Germinal center (tissue), 1 donor: ENCODE measurements at places on chromosomes 7 and 10.

- no peak for DNase-seq
Observed at GRCh38 chr10:24494236-24494635, 229.5 kb downstream of the ARHGAP21 start.

GRCh38 chr7:398888-399287, 108.9 kb downstream of the FOXL3 start:
- no peak for DNase-seq

- DNase-seq: no peak
Observed at GRCh38 chr7:45697576-45698136, 123.5 kb downstream of the ADCY1 start.

DNA sequence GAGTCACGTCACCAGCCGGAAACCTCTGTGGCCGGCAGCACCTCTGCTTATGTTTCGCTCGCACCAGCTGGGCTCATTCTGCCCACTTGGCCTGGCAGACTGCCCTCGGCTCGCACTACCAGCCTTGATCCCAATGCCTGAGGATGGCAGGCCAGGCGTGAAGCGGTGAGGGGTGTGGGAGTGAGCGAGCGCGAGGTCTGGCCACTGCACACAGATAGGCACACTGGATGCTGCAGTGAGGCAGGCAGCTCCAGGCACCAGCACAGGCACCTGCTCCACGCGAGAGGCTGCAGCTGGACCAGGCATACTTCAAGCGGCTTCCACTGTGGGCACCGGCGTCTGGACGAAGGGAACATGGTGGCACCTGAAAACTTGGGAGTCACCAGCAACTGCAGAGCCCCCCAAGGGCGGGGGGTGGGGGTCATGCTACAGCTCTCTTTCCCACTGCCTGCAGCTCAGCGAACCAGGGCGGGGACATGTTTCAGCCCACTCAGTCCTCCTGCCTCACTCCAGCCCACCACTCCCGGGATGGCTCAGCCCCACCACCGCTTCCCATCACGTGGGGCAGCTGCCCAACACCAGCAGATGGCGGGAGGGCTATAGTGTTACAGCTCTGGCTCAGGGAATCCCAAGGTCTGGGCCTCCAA, 5.4 kb upstream of the DMTF1 start:
- DNase-seq: no peak

- DNase-seq: no peak
Observed at GRCh38 chr10:4316161-4316810, 509.7 kb upstream of the AKR1E2 start.

DNA sequence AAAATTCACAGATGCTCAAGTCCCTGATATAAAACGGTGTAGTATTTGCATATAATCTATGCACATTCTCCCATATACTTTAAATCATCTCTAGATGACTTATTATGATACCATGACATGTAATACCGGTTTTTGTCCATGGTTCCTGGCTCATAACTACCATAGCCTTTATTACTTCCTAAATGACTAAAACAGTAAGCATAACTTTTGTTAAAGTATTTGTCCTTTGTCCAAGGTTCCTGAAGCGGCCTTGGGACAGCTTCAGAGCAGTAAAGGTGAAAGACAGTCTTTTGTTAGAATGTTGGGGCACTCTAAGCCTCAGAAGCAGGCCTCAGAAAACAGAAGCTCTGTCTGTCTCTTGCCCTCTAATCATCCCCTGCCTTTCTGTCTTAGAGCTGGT, 4.0 kb downstream of the CRCP start:
- DNase-seq: no peak

- DNase-seq: no peak
Observed at GRCh38 chr7:139784648-139785047, 6.8 kb upstream of the HIPK2 start.

DNA sequence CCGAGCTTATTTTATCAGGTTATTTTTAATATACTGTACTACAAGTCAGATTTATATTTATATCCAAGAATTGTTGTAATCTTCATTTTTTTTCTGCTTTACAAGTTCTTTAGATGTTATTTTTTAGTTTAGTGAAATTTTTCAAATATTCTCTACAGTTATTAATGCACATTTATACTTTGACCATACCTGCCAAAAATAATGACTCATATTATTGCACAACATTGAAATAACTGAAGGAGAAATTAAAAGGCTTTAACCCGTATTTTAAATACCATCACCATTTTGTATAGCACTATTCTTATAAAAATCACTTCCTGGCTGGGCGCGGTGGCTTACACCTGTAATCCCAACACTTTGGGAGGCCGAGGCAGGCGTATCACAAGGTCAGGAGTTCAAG, 278.5 kb downstream of the BICC1 start:
- no peak for DNase-seq

GRCh38 chr7:113289140-113289740, 170.9 kb upstream of the SMIM30 start:
- DNase-seq: no peak

- no peak for DNase-seq
Observed at GRCh38 chr7:44415047-44415446, 75.4 kb downstream of the NUDCD3 start.

DNA sequence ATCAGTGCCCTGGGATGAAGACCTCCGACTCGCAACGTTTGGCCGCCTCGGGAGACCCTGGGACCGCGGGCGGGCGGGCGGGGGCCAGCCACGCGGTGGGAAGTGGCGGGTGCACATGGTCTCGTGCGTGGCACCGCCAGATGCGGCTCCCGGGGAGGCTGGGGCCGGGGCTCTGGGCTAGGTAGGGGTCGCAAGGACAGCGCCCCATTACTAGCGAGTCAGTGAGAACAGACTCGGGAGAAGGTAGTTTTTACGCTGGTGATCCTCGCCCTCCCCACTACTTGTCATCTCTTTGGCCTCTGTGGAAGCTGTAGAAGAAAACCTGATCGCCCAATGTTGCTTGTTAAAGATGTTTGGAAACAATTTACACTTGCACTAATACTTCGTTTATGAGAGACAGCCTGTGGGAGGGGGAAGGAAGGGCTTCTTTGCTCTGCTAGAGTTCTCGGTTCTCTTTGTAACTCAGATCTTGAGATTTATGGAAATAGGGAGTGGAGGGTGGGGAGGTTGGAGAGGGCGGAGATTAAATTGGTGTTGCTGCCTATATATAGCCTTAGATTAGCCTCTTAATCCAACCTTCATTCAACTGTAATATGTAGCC, 591 bp downstream of the BZW2 start:
- peak; percentile 8 for DNase-seq

GRCh38 chr10:28845009-28845682, 167.8 kb downstream of the BAMBI start:
- no peak for DNase-seq

DNA sequence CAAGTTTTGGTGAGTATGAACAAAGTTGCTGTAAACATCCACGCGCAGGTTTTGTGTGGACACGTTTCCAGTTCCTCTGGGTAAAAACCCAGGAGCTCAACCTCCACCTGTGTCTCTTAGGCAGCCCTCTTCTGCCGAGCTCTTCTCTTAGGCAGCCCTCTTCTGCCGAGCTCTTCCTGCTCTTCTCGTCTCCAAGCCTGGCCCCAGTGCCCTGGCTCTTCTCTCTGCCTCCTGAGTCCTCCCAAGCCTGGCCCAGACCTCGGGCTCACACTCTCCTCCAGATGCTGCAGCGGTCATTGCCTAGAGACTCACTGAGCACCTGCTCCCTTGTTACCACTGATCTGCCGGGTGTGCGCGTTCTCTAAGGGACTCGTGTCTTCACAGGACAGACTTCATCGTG, 38.7 kb upstream of the BNIP3 start:
- no peak for DNase-seq

GRCh38 chr10:74851831-74852230, 25.4 kb downstream of the KAT6B start:
- no peak for DNase-seq
